ENCODE measurements at places on chromosomes 7 and 10.

- no peak for DNase-seq
These were observed 96.8 kb downstream of the RAB18 start for GRCh38 chr10:27600930-27601329.

DNA sequence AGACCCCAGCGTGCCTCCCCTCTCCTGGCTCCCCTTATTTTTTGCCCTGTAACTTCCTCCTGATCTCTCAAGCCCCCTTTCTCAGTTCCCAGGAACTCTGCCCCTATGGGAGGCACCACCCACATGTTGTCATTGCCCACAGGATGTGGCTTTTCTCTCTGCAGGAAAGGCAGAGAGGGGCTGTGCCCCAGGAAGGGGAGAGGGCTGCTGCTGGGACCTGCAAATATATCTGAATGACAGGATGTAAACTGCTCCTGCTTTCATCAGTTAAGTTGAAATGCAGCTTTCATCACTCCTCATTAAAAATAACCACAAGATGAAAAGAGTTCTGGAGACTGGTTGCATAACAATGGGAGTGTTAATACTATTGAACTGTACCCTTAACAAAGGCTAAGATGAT is 103.3 kb downstream of the CLEC2L start:
- no peak for DNase-seq

- DNase-seq, result peak; percentile 97
These were observed 84.5 kb upstream of the WNT16 start for GRCh38 chr7:121244120-121244870.

DNA sequence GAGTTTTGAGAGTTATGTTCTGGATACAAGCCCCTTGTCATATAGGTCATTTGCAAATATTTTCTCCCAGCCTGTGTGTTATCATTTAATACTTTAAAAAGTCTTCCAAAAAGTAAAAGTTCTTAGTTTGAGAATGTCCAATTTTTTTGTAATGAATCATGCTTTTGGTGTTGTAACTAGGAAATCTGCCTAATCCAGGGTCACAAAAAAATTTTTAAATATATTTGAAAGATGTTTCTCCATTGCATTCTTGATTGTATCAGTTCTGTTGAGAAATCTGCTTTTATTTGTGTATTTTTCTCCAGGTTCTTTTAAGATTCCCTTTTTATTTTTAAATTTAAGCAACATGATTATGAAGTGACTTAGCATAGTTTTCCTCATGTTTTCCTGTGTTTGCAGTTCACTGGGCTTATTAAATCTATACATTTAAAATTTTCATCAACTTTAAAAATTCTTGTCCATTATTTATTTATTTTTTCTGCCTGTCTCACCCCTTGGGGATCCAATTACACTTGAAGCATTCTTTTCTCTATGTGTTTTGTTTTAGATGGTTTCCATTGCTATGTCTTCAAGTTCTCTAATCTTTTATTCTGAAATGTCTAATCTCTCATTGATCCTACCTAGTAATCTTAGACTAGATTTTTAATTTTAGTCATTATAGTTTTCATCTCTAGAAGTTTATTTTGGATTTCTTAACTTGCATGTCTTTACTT is 47.0 kb downstream of the CCDC71L start:
- no peak for DNase-seq

- no peak for DNase-seq
These were observed 10.7 kb downstream of the CBLL1 start for GRCh38 chr7:107754642-107755041.

GRCh38 chr10:8389630-8390029 is 335.1 kb downstream of the GATA3 start:
- DNase-seq, result no peak

GRCh38 chr7:106281585-106282318 is 3.0 kb downstream of the NAMPT start:
- DNase-seq, result no peak

- DNase-seq, result no peak
These were observed 99.8 kb downstream of the RGS10 start for GRCh38 chr10:119442758-119443060.

- no peak for DNase-seq
These were observed 1.7 kb upstream of the SYCE1 start for GRCh38 chr10:133567119-133567518.

GRCh38 chr10:61136139-61136538 is 192.2 kb upstream of the RHOBTB1 start:
- no peak for DNase-seq

DNA sequence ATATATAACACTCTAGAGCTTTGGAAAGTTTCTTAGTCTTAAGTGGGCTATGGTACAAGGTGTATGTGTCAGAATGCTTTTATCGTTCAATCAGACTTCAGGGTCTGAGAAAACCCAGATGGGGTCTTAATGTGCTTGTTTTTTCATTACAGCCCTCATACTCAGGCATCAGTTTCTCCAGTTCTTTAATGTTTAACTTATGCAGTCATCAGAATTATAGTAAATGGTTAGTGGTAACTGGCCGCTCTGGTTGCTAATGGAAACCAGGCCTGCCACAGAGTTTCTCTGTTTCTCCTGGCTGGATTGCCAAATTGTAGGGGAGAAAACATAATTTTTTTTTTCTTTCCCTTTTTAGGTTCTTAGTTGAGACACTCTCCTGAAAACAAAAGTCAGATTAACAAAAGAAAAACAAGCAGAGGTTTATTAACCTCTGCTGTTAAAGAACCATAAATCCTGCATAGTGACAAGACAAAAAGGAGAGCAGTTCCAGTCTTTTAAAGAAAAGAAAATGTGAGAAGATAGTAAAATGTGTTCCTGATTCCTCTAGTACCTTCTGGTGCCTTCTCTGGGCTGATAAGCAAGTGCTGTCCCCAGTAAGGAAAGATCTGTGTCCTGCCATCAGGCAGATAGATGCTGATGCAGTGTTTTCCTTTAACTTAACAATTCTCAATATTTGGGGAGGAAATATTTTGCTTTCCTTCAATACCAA is 21.5 kb upstream of the GHITM start:
- no peak for DNase-seq
